ENCODE measurements at places on chromosomes 2 and 18.

GRCh38 chr2:174595891-174596397 is 1.7 kb downstream of the WIPF1 start:
- DNase-seq: no peak

- DNase-seq: no peak
Observed at GRCh38 chr2:115825912-115826311, 1383.5 kb downstream of the DPP10 start.

- no peak for DNase-seq
Observed at GRCh38 chr18:73099759-73100158, 232.0 kb upstream of the NETO1 start.

DNA sequence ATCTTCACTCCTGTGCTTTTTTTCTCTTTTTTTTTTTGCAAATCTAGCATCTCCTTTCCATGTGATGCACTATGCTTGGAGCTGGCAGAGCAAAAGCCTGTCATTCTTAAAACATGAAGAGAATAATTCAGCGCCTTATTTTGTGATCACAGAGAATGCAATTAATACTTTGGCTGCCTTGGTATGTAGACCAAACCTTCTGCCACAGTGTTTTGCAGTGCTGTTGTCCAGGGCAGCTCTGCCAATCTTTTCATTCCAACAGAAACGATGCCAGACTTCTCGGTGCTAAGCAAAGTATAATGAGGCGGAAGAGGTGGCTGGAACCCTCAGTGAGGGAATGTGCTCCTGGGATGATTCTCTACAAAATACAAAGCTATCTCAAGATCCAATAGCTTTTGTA is 25.6 kb downstream of the BCL2 start:
- no peak for DNase-seq

GRCh38 chr18:32237049-32237448 is 47.2 kb downstream of the MEP1B start:
- DNase-seq: no peak

DNA sequence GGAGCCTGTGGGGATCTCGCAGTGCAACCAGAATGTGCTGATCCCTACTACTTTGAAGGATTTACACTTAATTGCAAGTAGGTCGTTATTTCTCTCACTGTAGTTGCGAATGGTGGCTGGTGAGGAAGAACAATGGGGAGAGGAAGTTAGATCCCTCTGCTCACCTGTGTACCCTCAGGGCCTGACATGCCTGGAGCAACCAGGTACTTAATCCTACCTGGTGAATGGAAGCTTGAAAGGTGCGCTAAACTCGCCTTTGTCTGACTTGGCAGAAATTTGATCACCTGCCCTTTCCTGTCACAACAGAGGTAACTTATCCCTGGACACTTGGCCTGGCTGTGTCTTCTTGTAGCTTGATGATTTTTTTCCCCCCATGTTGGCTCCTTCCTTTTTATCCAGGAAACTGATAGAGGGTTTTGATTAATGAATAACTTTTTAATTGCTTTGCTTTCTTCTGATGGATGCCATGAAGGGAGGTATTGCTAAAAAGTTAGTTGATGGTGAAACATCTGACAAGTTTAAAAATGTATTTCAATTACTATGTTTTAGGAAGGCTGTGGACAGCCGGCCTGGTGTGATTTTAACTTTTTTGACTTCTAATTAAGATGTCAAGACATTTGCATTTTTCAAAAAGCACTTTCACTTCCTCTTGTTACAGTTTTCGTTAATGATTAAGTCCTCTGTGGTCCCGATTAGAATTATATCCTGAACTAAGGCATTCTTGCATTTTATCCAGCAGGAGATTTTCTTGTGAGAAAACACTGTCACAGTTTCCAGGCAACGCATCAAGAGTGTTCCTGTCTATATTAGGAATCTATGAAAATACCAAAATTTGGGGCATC is 9.2 kb downstream of the SGPP2 start:
- DNase-seq: no peak

GRCh38 chr2:37653805-37654378 is 17.6 kb downstream of the CDC42EP3 start:
- no peak for DNase-seq

- DNase-seq: no peak
Observed at GRCh38 chr2:130371723-130372054, 15.8 kb downstream of the PTPN18 start.

GRCh38 chr2:37499113-37499512 is 154.7 kb downstream of the QPCT start:
- DNase-seq: no peak

GRCh38 chr2:32591669-32592463 is 36.0 kb upstream of the TTC27 start:
- DNase-seq: no peak

- DNase-seq: no peak
Observed at GRCh38 chr18:41594582-41594981, 360.5 kb upstream of the PIK3C3 start.
